Type B pancreatic cell (in vitro differentiated cells): ENCODE measurements at places on chromosomes 3 and 15.

DNA sequence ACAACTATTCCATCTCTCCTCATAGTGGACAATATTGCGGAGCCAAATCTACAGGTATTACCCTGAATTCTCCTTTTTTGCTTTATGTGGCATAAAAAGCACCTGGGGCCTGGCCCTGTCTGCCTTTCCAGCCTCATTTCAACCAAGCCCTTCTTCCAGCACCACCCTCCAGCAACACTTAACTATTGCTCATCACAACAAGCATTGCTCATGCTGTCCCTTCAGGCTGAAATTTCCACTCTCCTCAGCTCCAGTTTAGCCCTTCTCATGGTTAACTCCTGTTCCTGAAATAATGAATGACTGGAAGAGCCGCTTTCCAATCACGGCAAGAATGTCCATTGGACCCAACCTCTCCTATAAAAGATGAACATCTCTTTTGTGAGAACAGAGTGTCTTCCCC lies 107.4 kb downstream of the P2RY1 start:
- DNase-seq = no peak

DNA sequence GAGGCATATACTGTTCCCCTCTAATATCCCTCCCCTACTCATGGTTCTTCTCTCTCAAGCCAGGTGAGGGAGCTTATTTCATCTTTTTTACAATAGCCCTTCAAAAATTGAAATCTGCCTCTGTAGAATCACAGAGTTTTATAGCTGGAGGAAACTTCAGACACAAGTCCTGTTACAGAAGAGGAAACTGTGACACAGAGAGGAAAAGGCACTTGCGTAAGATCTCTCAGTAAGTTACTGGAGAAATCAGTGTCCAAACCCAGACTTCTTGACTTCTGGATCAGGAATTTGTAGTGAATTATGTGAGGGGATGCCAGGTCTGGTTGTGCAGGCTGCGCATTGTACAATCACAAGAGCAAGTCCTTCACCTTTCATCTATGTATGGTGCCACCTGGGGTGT lies 4.6 kb downstream of the FGD5 start:
- no peak for DNase-seq

GRCh38 chr3:196222876-196223595 lies 6.7 kb downstream of the SLC51A start:
- no peak for DNase-seq

DNA sequence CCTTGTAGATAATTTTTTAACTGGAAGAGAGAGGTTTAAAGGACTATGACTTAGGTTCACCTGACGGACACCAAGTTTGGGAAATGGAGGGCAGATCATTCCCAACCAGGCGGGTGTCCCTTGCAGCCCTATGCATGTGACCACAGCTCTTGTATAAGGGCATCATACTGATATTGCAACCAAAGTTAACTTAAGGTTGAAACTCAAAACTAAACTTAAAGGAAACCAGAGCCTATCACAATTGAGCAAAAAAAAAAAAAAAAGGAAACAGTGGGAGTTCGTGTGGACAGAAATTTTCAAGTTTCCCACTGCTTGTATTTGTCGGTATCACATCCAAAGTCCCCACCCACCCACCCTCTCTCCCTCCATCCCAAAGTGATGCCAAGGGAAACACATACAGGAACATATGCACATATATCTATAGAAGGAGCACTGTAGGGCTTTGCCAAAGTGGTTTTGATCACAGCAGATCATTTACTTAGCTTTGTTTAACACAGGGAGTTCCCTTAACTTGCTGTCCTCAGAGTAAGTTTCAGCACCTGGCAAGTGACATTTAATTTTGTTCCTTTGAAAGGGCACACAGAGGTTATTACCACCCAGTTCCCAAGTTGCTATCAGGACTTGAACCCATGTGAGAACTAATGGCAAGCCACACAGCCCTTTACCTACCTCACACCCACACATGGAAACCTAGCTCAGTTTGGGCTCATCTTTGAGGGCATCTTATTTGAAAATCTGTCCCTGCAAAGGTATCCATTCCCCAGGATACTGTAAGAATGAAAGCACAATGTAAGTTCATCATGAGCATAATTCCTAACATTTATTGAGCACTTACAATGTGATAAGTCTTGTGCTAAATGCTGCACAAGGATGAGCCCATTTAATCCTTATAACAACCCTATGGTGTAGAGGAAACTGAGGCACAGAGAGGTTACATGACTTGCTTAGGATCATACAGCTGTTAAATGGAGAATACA lies 204.5 kb upstream of the CMC1 start:
- DNase-seq = no peak

DNA sequence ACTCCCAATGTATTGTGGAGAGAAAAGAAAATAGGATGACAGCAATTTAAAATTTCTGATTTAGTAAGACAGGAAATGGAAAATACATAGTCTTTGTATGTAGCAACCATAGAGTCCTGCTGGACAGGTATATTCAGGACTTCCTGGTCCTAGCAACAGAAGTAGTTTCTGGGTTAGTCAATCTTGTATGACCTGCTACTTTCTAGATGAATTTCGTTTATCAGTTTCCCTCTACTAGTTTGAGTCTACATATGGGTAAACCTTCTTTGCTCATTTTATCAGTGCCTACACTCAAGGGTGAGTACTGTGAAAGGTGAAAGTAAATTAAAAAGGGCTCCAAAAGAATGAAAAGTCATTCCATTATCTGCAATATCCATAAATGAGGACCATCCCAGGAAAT lies 309.8 kb downstream of the UNC13C start:
- DNase-seq = no peak

- no peak for DNase-seq
Observed at GRCh38 chr15:64695561-64695992, 79.8 kb downstream of the RBPMS2 start.

DNA sequence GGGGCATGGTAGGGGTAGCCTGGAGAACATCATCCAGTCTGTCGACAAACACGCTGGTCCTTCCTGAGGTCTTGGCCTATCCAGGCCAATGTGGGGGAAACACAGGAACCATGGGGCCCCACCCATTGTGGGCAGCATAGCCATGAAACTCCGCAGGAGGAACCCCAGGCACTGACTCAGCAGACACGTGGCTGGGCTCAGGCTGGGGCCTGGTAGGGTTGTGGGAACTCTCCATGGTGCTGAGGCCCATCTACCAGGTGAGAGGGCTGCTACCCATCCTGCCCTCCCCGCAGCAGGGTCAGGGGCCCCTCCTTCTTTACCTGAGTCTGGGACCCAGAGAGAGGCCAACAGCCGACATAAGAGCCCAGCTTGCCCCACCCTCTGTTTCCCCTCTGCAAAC lies 22.6 kb upstream of the CACNA2D2 start:
- no peak for DNase-seq

DNA sequence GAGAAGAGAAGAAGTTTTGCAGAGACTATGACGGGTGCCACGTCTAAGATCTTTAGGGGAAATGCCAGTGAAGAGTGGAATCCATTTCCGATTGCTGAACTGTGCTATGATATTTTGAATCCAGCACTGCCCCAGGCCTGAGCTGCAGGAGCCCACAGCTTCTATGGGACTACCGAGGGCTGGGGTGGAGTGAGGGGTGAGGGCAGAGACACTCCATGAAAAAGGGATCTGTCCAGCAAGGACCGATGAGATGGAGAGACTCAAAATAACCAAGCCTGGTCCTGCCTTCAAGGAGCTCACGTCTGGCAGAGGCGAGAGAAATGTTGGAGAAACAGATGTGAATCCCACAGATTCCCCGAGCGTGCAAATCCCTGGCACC lies 79.8 kb upstream of the MEF2A start:
- no peak for DNase-seq

DNA sequence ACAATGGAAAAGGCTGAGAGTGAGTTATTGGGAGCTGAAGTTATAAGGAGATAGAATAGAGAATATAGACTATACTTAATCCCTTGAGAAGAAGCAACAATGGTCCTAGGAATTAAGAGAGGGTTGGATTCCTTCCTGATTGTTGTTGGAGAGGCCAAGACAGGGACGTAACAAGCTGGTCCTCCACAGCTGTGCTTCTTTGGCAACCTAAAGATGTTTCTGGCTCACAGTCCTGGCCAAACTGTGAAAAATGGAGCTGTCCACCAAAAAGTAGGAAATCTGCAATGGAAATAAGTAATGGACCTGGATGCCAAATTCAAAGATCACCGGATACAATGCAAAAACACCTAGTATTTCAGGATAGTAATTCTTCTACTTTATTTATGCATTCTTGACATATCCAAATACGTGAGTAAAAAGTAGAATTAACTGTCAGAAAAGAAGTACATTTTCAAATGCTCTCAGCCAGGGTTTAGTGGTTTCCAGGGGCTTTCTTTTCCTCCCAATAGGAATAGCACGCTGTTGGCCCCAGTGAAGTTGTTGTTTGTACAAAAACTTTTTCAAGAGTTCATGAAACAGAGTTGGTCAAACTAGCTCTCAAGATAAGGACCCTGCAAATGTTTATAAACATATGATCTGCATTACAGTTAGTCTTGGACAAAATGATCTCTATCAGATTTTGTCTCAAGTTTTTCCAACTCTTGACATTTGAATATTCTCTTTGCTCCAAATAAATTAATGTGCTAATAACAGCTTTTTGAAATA lies 28.3 kb downstream of the CERS3 start:
- no peak for DNase-seq

DNA sequence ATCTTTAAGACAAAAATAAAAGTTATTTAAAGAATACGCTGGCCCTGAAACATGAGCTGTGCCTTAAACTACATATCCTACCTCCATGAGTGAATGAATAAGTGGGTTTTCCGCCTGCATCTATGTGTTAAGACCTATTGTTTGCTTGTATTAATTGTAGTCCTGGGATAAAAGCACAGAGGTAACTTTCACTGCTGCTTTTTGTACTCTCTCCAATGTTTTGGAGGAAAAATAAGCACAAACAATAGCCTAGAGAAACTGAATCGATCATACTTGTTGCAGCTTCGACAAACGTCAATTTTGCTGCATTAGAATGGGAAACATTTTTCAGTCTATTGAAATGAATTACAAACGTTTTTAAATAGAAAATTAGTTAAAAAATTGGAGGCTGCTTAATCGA lies 1.3 kb upstream of the CTNNB1 start:
- DNase-seq = no peak

DNA sequence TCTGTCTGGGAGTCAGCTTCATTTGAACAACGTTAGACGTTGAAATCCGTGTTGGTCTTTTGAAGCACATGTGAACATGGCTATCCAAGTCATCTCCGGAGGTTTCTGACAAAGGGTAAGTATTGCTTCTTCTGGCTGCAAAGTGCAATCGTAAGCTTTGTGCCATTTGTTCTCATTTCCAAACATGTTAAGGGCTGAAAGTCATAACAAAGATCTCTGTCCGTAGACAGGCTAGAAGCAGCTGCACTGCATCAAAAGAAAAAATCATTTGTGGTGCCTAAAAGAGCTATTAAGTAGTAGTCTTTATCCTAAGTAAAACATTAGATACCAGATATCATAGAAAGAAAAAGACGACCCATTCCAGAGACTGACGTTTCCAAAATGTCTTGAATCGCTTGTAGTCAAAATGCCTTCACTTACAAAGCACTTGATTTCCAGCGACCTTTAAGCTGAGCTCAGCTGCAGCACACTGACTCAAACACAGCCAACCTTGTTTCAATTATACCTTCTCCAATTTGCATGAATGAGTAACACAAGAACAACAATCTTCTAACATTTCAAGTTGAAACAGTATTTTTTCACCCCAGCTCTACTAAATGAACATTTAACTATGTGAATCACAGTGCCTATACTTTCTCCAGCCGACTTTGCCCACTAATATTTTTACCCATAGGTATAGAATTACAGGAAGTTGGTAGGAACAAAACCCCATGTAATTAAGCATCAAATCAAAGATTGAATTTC lies 76.6 kb downstream of the NEDD4 start:
- DNase-seq = no peak

DNA sequence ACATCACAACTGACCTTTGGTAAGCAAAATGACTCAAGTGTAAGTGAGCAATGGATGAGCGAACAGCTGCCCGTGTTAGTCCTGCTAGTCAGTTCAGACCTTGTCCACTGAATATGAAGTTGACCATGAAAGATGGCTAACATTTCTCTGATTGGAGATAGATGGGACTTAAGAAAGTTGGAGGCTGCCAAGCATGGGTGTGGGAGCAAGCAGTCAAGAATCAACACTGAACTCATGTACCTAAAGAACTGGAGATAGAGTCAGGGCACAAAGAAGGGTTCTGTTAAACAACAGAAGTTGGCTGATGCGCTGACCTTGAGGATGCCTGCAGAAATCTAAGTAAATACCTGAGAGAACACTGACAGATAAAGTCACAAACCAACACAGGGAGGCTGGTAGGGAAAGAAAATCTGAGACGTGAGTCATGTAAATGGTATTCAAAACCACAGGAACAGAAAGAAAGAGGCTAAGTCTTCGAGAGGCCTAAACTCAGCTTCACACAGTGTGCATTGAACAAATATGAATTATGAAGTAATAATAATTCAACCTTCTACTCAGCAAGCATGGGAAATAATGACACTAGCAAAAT lies 30.7 kb upstream of the ANPEP start:
- no peak for DNase-seq

DNA sequence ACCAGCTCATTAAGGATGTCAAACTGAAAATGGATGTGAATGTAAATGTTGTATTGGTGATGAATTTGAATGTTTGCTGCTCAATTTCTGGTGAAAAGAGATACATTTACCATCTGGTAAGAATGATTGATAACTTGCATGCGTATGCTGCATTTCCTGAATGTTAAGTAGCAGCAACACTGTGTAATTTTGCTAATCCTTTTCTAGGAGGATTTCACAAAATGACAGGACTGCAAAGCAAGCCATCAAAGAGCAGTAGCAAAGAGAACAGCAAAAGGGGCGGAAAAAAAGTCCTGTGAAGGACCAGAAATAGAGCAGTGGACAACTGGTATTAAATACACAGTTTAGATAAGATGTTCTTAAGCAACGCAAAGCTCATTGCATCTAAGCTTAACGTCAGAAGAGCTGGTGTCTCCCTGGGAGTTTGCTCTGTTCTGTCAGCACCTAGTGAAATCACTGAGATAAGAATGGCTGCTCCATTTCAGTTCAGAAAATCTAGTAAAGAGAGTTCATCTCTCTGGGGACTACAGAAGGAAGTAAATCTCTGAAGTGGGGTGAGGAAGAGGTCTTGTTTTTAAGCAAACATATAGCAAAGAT lies 23.5 kb upstream of the PAQR5 start:
- DNase-seq = no peak

GRCh38 chr3:45119824-45120358 lies 26.3 kb downstream of the CDCP1 start:
- DNase-seq = no peak

- DNase-seq = no peak
Observed at GRCh38 chr15:82137261-82137660, 91.4 kb upstream of the MEX3B start.
